RPMI8226 (cell line): ENCODE measurements at places on chromosomes 13 and 19.

- DNase-seq: no peak
Measured at GRCh38 chr13:59542303-59542702, 621.4 kb downstream of the DIAPH3 start.

DNA sequence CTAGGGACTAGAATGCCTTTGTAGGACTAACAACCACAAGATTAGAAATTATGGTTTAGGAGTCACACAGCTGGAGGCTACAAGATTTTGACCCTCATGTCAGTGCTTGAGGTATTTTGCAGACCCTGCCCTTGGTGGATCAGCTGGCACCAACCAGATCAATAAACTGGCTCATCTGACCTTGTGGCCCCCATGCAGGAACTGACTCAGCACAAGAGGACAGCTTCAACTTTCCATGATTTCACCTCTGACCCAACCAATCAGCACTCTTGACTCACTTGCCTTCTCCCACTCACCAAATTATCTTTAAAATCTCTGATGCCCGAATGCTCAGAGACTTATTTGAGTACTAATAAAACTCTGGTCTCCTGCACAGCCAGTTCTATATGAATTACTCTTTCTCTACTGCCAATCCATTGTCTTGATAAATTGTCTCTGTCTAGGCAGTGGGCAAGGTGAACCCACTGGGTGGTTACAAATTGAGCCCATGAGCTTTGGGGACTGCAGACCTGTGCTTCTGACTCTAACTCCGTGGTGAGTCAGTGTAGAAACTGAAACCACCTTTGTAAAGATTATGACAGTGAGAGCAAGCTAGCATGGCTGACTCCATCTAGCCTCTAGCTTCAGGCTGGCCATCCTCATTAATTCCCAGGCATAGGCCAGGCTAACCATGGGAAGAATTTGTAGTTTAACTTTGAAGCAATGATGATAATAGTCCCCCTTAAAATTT, 33.9 kb upstream of the CEACAM8 start:
- DNase-seq: no peak

GRCh38 chr13:78638216-78638615, 20.7 kb downstream of the OBI1 start:
- no peak for DNase-seq

- DNase-seq: no peak
Measured at GRCh38 chr19:42576241-42576640, 18.5 kb downstream of the CEACAM8 start.

- peak; percentile 89 for DNase-seq
Measured at GRCh38 chr19:18029617-18030338, 21.8 kb downstream of the ARRDC2 start.

DNA sequence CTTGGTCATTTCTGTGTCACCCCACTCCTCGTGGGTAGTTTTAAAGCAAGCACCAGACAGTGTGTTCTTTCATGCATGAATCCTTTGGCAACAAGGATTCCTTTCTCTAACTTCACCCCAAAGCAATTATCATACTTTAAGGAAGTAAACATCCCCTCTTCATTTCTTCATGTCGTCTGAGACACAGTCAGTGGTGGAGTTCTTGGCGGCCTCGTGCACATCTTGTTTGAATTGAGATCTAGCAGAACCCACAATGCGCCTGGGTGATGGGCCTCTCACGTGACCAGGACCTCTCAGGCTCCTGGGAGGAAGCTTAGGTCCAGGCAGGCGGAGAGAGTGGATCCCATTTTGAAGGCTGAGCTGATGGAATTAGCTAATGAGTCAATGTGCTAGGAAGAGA, 2.6 kb downstream of the ACSBG2 start:
- no peak for DNase-seq

- no peak for DNase-seq
Measured at GRCh38 chr19:13120817-13121216, 2.8 kb downstream of the NACC1 start.

- no peak for DNase-seq
Measured at GRCh38 chr19:48239582-48240141, 16.1 kb downstream of the CARD8 start.

GRCh38 chr19:30207357-30207756, 164.8 kb upstream of the ZNF536 start:
- DNase-seq: no peak

DNA sequence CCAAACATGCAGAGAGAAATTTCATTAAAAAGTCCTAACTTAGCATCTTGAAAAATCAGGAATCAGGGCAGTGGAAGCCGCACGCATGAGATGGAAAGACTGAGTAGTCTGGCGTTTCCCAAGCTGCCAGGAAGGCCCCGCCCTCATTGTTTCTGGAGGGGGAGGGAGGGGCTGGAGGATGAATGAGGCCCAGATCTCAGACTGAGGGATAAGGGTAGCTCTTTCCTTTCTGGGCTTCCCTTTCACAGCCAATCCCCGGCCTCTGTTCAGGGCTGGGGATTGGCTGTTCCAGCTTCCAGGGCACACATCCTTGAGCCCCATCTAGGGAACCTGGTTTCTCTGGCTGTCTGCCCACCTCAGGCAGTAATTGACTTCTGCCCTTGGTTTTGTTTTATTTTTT, 7.3 kb downstream of the C19orf53 start:
- DNase-seq: no peak

DNA sequence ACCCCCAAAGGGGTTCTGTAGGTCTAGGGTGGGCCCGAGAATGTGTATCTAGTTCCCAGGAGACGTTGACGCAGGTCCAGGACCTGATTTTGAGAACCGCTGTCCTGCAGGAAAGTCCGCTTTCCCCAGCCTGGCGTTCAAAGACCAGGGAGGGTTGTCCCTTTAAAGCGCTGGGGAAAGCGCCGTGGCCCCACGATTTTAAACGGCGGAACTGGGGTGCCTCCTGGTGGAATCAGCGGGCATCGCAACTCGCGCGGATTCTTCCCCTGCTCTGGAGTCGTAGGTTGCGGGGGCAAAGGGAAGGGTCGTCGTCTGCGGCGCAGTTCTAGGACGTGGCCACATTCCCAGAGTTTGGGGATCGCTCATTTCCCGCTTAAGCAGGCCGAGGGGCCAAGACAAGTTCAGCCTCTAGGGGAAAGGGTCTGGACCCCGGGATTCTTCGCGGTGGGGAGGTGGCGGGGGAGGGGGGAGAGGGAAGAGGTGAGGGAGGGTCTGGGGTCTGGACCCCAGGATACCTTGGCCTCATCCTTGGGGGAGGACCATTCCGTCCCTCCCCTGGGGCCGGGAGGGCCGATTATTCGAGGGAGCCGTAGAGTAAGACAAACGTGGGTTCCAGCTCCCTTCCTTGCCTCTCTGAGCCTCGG, 7.7 kb downstream of the PNMA8B start:
- DNase-seq: peak; percentile 55

DNA sequence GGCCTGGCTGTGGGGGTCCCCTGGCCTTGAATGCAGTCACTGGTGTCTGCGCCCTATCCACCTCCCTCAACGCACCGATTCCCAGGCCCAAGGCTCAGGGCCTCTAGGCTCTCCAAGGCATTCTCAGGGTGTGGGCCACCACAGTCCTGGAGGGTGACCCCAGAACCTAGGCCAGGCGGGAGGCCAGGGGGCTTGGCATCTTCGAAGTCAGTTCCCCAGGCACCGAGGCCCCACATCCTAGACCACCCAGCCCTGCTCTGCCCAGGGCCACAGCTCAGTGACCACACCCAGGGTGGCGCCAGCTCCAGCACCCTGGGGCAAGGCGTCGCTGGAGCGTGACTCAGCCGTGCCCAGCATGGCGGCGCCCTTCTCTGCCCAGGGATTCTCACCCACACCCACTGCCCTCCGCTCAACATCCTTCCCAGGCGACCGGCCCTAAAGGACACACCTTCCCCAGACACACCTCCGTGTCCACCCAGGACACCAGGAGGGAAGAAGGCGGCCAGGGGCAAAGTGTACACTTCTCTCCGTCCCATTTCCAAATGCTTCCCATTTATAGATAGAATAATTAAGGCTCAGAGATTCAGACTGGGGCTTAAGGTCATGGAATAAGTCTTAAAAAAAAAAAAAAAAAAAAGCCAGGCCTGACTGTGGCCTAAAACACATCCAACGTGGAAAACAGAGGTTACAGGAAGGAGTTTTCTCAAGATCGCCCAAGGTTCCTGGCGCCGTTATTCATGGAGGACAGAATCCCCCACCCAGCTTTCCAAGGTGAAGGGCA, 36.4 kb upstream of the NANOS3 start:
- peak; percentile 68 for DNase-seq
